ENCODE measurements at places on chromosomes 7 and 10.

DNA sequence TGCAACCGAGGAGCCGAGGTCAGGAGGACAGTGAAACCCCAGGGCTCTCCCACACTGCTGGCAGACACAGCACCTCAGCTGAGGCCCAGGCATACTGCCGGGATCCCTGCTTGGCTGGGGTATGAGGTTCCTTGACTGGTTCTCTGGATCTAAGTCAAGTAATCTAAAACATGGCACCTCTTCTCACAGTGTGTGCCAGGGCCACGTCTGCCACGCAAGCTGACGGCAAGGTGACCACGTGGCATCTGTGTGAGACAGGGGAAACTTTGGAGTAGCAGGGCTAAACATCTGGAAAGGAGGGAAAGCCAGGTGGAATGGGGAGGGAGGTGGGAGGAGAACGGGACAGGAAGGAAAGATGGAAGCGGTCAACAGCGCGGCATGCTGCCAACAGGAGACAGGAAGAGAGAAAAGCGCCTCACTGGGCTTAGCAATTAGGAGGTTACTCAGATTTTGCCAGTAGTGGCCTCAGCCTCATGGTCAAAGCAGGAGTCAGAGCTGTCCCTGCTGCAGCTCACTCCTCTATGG, 103.7 kb downstream of the CXCL12 start:
- no peak for DNase-seq

DNA sequence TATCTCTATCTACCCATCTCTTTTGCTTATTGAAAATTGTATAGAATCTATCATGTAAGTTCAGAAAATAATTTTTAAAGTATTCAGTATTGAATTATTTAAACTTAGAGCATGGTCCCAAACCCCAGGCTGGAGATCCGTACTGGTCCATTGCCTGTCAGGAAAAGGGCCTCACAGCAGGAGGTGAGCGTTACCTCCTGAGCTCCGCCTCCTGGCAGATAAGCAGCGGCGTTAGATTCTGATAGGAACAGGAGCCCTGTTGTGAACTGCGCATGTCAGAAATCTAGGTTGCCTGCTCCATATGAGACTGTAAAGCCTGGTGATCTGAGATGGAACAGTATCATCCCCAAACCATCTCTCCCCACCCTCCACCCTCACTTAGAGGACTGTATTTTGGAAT, 266.0 kb upstream of the CNTNAP2 start:
- no peak for DNase-seq

DNA sequence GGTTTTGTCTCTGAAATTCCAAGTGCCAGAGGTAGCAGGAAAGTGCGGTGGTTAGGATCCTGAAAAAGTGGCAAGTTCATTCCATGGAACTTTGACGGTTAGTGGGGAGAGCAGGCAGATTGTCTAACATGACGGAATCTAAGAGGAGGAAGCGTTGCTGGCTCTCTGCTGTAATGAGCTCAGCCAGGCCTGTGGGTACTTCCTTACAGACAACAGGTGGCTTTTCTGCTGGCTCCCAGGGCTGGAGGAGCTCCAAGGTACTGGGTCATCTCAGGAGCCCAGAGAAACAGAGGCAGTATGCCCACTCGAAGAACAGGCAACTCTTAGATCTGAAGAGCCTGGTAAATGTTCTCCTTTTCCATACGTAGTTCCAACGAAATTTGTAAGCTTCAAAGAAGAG, 3.1 kb upstream of the AIFM2 start:
- no peak for DNase-seq

- no peak for DNase-seq
These were observed 2.9 kb downstream of the A1CF start for GRCh38 chr10:50882540-50882983.

DNA sequence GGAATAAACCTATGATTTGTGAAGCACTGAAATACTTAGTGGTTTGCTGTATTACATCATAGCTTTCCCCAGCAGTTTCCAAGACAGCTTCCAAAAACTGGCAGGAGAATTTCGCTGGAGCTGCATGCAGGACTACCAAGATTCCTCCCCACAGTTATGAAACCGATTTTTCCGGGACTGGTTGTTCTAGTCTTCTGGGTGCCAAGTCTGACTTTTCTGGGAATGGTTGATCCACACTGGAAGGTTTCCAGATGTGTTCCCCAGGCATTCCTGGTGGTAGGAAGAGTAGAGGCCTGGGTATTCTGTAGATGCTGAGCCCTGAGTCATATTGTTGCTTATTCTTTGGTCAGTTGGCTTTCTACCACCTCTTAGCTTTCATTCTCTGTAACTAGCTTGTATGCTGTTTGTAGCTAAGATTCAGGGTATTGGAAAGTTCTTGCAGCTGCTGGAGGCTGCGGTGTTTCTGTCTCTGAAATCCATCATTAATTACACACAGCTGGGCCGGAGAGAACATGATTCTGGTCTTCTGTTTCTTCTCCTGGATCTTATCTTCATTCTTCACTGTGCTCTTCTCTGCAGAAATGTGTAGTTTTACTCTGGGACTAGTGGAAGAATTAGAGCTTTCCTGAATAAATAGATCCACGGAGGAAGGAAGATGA, 6.3 kb downstream of the ABCC2 start:
- DNase-seq = no peak

GRCh38 chr10:127690176-127690835, 46.7 kb upstream of the FOXI2 start:
- DNase-seq = no peak

- no peak for DNase-seq
These were observed 994 bp upstream of the PTF1A start for GRCh38 chr10:23190872-23191763.

GRCh38 chr10:79298403-79299244, 48.6 kb upstream of the PPIF start:
- DNase-seq = peak; percentile 90

DNA sequence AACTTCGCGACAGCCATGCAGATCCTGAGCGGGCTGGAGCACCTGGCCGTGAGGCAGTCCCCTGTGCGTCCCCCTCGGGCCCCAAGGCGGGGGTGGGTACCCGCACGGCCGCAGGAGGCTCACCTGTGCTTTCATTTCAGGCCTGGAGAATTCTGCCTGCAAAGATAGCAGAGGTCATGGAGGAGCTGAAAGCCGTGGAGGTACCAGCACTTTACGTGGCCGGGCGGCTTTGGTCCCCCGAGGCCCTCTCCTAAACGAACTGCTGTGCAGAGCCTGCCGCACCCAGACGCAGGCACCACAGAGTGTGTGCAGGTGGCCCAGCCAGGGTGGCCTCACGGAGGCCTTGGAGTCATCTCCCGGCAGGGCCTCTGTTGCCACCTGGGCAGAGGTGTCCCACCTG, 11.1 kb upstream of the UTF1 start:
- DNase-seq = no peak

- no peak for DNase-seq
These were observed 40.0 kb downstream of the ZCCHC24 start for GRCh38 chr10:79405221-79405994.

- DNase-seq = no peak
These were observed 71.9 kb downstream of the SGMS1 start for GRCh38 chr10:50551894-50552293.

DNA sequence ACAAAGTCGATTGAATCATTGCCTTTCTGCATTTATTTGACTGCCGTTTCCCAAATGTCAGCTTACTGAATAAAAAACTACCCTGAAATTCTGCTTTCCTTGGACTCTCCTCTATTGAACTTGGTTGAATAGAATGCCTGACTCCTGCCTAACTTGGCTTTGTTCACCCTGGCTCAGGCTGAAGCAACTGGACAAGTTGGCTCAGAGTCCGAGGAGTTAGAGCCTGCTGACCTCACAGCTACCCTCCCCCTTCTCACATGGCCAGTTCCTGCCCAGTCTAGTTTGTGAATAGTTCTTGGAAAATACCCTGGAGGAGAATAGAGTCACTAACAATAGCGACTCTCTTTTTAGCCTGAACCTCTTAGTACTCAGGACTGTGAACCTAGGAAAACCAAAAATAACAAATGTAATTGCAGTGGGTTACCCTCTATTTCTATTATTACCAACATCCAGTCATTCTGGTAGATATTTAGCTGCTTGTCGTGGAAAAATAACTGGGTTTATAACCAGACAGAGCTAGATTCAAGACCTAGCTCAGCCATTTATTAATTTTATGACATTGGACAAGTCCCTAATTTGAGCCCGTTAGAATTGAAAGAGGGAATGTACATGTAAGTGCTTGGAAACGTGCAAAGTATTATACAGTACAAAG, 17.3 kb upstream of the NRBF2 start:
- no peak for DNase-seq

GRCh38 chr10:125344573-125345171, 184.3 kb upstream of the CTBP2 start:
- no peak for DNase-seq

DNA sequence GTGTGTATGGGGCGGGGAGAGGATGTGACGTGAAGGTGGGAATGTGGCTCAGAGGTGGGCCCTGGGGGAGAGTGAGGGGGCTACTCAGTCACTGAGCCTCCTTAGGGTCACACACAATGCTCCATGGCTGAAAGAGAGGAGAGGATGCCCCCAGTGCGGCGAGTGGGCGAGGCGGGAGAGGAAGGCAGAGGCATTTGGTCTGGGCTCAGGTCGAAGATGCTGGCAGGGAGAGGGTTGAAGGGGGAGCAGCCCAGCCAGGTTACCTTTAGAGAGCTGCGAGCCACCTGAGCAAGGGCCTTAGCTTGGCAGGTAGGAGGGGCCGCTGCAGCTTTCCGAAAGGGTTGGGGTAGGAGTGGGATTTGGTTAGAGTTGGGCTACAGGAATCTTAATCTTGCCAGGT, 4.7 kb upstream of the LOXL4 start:
- no peak for DNase-seq

DNA sequence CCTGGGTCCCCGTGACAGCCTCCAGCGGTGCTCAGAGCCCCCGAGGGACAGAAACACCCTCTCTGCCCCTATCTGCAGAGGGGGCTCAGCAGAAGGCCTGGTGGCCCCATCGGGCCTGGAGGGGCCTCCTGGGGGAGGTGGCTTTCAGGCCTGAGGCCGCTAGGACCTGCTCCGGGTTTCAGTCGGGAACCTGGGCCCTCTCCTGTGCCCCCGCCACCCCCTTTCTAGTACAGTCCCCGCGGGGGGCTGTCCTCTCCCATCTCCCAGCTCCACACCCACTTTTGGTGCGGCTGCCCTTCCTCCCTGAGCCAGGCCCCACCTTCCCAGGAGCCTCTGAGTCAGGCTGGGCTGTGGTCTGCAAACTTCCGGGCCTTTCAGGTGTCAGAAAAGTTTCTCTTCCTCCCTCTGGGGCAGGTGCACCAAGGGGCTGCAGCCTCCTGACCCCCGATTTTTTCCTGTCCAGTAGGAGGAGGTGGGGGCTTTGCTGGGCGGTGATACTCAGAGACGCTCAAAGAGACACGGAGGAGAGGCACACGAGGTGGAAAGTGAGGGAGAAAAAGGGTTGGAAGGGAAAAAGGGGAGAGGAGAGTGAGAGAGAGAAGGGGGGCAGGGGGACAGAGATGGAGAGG, 692 bp downstream of the CARD11 start:
- DNase-seq = no peak

Data from NB4 (cell line).